ENCODE measurements at places on chromosomes 3 and 15.

DNA sequence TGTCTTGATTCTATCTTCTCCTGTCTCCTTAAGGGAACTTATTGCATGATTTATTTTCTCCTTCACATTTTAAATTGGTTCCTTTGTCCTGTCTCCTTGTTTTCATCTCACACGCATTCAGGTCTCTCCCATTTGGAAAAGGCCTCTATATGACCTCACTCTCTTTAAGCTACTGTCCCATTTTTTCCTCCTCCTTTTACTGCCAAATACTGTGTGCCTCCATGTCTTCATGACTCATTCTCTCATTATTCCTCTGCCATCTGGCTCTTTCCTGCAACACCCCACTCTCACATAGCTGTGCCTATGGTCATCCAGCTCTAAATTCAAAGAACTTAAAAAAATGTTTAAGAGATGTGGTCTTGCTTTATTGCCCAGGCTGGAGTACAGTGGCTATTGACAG is 48.0 kb downstream of the TYRO3 start:
- peak; percentile 83 for DNase-seq

DNA sequence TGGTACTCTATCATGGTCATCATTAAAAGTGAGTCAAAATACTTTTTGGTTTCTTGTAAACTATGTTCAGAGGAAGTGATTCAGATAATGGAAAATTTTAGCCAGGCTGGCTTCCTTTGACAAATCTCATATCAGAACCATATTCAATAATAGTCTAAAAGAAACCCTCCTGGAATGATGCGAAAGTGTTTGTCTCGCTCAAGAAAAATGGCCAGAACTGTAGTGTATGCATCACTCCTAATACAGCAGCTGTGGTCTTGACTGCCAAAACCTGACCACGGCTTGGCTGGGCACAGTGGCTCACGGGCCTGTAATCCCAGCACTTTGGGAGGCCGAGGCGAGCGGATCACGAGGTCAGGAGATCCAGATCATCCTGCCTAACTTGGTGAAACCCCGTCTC is 35.6 kb upstream of the KCNMB2 start:
- no peak for DNase-seq

GRCh38 chr15:39300451-39301153 is 280.3 kb upstream of the THBS1 start:
- no peak for DNase-seq

GRCh38 chr15:32677238-32677750 is 35.8 kb downstream of the SCG5 start:
- DNase-seq = no peak

- no peak for DNase-seq
These were observed 286.6 kb upstream of the ADAMTS9 start for GRCh38 chr3:64974401-64974800.

- no peak for DNase-seq
These were observed 72.6 kb downstream of the FOXB1 start for GRCh38 chr15:60076582-60077276.

- no peak for DNase-seq
These were observed 86.7 kb upstream of the ANKRD34C start for GRCh38 chr15:79195802-79196201.

DNA sequence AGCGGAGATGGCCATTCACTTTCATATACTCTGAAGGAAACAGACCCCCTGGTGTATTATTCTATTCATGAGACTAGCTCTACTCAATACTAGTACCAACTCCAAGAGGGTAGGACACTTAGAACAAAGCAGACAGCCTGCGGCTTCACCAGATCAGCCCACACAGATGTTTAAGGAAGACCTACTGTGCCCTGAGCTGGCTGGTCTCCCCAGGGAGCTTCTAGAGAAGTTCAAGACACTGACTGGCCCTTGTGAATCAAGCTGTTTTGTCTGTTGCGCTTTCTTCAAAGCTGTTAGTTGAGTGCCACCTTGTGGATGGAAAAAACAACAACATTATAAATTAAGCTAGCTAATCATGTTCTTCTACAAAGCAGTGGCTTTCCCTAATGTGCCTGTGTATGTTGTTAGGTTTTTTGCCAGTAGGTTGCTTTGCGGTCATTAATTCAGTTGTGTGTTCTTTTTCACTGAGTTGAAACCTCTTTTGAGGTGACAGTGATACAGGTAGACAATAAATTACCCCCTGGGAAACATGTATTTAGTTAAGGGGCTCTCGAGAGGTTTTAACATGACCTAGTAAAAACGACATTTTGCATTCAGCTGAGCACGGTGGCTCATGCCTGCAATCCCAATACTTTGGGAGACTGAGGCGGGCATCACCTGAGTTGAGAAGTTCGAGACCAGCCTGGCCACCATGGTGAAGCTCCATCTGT is 64.2 kb upstream of the MYZAP start:
- peak; percentile 80 for DNase-seq

GRCh38 chr15:73568564-73569280 is 64.5 kb downstream of the NPTN start:
- no peak for DNase-seq

GRCh38 chr3:154209499-154209898 is 88.3 kb downstream of the ARHGEF26 start:
- DNase-seq = no peak

- DNase-seq = no peak
These were observed 79.8 kb upstream of the PFN2 start for GRCh38 chr3:150050510-150050909.

DNA sequence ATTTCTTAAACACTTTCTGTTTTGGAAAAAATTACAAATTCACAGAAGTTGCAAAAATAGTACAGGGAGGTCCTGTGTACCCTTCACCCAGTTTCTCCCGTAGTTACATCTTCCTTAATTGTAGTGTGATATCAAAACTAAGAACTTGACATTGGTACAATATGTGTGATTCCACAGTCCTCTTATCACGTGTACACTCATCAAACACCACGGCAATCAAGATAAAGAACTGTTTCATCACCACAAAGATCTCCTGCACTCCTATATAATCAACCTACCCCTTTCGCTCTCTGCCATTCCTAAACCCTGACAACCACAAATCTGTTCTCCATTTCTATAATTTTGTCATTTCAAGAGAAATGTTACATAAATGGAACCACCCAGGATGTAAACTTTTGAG is 31.4 kb downstream of the POMGNT2 start:
- DNase-seq = no peak

GRCh38 chr3:11543141-11543947 is 100.4 kb downstream of the VGLL4 start:
- DNase-seq = no peak

GRCh38 chr15:78749831-78750230 is 61.4 kb downstream of the ADAMTS7 start:
- DNase-seq = no peak

DNA sequence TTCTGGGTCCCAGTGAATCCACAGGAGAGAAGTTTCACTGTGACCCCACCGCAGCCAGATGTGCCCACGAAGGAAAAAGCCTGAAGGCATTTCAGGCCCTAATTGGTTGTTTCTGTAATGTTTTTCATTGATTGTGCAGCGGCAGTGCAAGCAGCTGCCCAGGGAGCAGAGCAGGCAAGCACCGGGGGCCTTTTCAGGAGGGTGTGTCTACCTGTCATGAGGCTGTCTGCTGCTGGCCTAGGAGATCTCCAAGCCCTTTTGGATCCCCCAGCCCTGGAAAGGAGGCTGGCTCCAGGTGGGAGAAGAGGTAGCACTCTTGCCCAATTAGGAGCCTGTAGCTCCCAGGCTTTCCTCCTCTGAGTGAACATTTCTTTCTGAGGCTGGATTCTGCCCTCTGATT is 108.8 kb downstream of the EPHB1 start:
- DNase-seq = no peak

GRCh38 chr3:112119962-112120836 is 12.8 kb downstream of the GCSAM start:
- DNase-seq = no peak

GRCh38 chr15:40796512-40796911 is 10.4 kb upstream of the ZFYVE19 start:
- DNase-seq = no peak

DNA sequence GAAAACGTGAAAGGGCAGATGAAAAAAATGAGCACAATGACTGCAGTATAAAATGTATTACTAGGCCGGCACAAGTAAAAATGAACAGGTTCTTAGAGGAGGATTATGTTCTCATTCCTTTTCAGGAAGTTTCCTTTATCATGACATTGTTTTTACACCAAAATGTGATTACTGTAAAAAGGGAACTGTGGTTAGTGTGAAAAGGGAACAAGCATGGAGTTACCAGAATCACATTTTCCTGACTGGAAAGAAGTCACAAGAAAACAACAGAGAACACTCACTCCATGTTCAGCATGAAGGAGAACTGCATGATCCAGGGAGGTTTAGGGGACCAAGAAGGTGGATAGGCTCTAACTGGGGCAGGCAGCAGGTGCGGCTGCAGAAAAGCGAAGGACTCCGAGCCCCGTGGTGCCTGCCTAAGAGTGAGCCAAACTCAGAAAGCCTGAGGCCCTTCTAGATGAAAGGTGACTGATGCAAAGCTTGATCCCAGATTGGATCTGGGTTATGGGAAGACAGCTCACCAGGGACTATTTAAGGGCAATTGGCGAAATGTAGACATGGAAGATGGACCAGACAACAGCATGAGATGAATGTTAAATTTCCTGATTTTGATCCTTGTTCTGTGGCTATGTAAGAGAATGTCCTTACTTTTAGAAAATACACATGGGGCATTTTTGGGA is 77.3 kb downstream of the CCR1 start:
- no peak for DNase-seq
